ENCODE measurements at places on chromosomes 3 and 15.

DNA sequence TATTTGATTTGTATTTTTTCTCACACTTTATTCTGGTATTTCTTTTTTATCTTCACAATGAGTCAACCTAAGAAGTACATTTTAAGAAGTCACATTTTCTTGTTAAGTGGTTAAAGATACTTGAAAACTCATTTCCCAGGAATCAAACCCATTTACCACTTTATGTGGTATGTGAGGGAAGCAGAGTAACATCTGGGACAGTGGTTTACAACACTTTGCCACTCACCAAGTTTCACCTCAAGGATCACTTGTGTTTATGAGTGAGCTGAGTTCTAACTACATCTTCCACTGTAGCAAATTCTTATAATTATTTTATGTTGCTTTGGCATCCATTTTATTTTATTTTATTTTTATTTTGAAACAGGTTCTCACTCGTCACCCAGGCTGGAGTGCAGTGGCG lies 53.8 kb downstream of the IGSF11 start:
- DNase-seq = no peak

- no peak for DNase-seq
Observed at GRCh38 chr3:31636694-31637442, 104.1 kb downstream of the STT3B start.

GRCh38 chr3:156626104-156626503 lies 48.3 kb upstream of the TIPARP start:
- no peak for DNase-seq

GRCh38 chr15:55267401-55268175 lies 22.0 kb downstream of the RAB27A start:
- DNase-seq = no peak

GRCh38 chr15:41954036-41954435 lies 18.3 kb downstream of the EHD4 start:
- no peak for DNase-seq

DNA sequence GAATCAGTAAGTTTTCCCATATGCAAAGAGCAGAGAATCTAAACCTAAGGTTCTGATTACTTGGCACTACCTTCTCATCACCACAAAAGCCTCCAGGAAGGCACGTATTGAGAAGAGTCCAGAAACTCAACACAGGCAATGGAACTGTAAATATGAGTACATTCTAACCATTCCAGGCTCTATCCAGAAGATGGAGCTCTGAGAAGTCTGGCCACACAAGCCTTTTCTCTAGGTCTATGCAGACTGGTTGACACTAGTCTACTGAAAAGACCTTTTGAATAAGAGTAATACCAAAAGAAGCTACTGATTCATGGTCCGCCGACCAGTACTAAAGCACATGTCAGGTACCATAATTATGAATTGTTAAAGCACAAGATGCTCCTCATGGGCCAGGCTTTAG lies 12.2 kb upstream of the NCKIPSD start:
- DNase-seq = no peak

Measured in stimulated activated CD4-positive, alpha-beta T cell treated with anti-CD3 and anti-CD28 coated beads, Interleukin-4, amount 100 ng/mL, for 48 hours (primary cell).